ENCODE measurements at places on chromosomes 16 and 17.

DNA sequence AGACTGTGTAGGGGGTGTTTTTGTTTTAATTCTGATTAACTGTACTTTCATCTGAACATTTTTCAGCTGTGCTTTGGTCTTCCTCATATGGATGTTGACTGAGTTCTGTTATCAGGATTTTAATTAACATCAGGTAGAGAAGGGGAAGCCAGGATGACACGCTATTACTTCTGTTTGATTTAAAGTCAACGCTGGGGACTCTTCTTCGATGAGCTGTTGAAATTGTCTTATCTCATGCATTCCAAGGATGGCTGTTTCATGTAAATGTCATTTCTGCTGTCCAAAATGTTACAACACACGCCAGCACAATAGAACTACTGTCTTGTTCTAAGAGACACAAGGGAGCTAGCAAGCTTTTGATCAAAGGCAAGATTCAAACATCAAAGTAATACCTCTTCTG is 263.3 kb upstream of the CDH5 start:
- no peak for DNase-seq

- DNase-seq = no peak
Measured at GRCh38 chr17:58250344-58251011, 12.1 kb downstream of the LPO start.

DNA sequence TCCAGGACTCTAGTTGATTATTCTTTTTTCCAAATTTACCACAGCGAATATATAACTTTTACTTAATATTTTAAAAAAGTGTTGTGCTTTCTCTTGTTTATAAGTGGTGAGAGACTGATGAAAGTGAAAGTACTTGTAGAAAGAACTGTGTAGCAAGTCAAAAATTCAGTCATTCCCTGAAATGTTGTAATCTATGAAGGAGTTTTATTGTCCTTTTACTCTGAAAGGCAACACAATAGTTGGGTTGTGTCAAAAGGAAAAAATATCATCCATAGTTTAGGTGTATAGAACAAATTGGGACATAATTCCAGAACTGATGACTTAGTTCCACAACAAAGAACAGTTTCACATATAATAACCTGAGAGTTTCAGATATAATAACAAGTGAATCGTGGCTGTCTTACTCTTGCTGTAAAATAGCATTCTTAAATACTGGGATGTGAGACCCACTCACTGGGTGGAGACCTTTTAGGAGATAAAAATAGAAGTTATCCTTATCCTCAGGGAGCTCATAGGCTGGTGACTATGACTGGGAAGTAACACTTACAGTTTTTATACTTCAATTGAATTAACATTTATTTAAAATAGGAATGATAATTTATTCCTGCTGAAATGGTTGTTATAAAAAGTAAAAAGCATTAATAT is 20.6 kb downstream of the CYB5B start:
- DNase-seq = no peak

GRCh38 chr16:86584071-86584685 is 5.8 kb downstream of the FOXL1 start:
- DNase-seq = no peak

DNA sequence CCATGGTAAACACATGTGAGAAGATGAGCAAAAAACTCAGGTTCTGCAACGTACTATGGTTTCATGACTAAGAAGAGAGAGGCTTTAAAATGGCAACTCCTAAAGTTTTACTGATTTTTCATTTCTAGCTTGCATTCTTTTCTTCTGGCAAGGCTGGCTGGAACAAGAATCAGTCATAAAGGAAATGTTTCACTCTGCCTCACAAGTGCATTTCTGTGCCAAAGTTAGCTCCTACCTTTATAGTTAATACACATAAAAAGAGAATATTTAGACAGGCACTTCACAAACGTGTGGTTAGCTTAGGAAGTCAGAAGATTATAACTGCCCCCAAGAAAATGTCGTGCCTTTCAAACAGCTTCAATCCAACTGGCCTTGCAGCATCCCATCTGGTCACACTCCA is 417.1 kb upstream of the CDH11 start:
- no peak for DNase-seq
